NCI-H1092 (cell line): ENCODE measurements at places on chromosomes 6 and 20.

GRCh38 chr20:14599613-14600012 is 262.2 kb upstream of the FLRT3 start:
- no peak for DNase-seq

DNA sequence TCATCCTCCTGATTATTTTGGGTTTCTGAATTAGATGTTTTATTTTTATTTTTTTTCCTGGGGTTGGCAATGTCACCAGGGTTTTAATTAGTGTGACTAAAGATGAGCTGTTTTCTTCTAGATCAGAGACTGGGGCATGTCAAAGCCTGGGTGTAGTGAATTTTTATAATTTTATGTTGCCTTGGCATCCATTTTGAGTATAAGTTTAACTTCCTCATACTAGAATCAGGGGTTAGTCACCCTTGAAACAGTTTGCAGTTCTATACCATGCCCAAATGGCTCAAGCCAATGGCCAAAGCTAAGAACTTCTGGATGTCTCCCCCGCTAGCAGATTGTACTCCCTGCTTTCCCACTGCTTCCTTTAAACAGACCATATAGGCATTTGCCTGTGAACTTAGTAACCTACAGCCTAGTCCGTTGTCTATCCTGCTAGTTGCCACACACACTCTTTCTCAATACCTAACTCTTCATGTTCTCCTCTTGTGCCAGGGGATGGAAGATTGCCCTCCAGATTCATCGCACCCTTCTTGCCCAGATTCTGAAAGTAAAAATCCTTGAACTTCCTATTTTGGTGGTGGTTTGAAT is 54.5 kb downstream of the KIAA0408 start:
- DNase-seq = no peak

DNA sequence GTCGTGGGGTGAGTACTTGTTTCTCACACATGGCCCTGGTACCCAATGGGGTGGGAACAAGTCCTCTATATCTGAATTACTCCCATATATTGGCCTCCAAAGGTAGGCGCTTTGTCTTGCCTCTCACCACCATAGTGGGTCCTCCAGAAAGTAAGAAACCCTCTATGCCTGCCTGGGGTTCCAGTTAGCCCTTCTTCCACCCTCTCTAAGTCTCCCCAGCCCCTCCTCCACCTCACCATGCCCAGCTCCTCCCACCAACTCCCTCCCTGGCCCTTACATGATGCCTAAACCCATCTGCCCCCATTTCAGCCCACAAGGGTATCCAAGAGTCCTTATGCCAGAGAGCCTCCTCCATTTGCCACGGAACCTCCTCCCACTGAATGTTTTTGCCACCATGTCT is 884 bp downstream of the TSPO2 start:
- DNase-seq = no peak

DNA sequence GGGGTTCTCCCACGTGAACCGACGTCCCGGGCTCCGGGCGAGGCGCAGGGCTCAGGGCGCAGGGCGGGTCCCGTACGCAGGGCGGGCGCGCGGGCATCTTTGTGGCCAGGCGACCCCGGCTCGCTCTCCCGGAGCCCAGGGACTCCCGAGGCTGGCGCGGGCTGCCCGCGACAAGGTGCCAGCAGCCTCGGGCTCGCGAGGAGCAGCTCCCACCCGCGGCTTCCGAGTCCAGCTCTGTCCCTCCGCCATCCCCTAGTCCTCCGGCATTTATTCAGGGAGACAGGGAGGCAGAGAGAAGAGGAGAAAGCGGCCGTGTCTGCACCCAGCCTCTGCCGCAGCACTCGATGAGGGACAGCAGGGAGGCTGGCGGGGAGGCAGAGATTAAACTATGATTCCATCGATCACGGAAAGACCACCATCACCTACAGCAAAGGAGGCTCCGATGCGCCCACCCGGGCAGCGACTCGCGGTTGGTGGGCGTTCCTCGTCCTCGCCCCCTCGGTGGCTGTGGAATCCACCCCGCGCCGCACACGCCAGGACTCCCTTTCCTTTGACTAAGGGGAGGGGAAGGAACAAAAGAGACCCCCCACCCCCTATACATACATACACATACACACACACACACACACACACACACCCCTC is 1.1 kb downstream of the RGS17 start:
- no peak for DNase-seq

GRCh38 chr20:18011951-18012645 is 43.3 kb downstream of the MGME1 start:
- DNase-seq = no peak

- DNase-seq = peak; percentile 1
Observed at GRCh38 chr6:104526376-104526775, 333.3 kb downstream of the HACE1 start.

DNA sequence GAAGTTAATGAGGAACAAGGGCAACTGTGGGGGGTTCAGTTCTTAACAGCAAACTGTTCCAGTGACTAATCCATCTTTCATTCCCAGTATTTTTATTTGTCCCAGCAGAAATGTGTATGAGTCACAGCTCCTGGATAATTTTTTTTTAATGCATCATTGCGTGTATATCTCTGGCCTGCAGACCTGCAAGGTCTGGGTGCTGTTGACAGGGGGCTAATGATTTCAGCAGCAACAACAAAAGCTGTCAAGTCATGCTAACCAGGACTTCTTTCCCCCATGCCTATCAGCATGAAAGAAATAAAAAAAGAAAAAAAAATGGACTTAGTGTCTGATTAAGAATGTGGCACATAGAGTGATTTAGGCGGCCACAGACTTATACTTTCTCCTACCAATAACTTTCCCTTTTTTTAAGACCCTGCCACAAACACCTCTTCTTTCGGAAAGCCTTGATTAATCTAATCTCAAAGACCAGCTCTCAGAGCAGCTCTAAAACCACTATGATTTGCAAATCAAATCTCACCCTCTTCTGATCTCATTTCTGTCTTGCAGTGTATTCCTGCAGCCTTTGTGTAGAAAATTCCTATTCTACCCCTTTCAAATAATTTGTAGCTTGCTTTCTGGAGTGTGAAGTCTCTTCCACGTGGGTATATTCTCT is 14.2 kb upstream of the PREX1 start:
- DNase-seq = no peak

GRCh38 chr20:63702036-63702665 is 5.6 kb downstream of the ARFRP1 start:
- no peak for DNase-seq

DNA sequence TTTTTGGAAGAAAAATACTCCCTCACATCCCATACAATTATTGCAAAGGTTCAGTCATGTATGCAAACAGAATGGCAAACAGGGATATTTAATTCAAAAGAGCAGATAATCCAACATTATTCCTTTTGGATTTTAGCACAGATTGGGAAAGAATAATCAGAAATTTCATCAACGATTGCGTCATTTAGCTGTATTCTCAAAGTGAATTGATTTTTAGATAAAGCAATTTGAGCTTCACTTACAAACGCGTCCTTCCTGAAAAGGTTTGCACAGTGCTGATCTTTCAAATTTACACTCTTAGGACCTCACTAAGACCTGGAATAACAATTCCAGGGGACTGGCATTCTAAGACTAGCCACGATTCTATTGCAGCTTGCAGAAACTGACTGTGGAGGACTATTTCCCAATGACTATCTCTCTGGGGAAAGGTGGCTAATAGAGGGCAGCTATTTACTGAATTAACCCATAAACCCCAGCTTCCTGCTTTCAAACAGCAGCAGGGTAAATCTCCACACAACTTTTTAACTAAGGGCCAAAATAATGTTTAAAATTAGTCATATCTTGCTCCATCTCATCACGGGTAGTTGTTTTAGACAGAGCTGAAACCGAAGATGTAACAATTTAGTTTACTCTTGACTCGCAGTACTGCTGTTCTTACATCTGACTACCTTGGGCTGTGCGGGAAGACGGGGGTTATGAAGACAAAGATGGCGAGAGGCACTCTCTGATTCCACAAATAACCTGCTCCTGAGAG is 131.2 kb upstream of the FAM184A start:
- no peak for DNase-seq

DNA sequence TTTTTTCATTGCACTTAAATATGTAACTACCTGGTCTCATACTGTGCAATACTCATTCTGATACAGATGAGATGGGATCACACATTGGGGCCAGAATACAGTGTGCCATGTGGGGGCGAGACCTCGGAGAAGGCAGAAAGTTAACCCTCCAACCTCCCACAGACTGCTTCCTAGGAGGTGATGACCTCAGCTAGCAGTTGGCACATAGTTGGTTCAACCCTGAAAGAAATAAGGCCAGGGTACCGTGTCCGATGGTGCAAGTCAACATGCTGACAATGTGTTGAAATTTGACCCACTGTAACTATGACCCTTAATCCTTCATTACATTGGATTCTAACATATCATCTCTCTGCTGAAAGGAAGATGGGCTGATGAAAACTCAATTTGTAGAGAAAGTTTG is 61.9 kb downstream of the GJA10 start:
- DNase-seq = no peak

DNA sequence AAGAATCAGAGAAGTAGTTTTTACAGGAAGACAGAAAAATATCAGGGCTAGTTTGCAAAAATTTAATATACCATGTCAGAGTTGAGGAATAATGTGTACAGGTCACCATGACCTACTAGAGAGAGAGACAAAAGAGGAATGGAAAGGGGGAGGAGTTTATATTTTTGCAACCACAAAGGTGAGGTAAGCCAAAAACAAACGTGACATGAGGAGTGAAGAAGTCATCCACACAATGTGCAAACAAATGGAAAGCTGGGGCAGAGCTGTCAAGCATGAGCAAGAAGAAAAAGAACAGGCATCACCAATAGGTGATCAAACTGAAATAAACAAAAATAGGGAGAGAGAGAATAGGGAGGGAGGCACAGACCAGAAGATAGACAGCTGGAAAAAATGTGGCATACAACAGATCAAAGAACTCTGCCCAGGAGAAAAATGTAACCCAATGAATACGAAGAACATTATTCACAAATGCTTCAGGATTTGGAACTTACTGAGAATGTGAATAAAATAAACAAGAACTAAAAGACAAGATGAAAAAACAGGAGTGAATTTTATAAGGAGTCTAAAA is 15.5 kb downstream of the RARS2 start:
- DNase-seq = no peak

GRCh38 chr6:108580646-108581045 is 19.9 kb downstream of the FOXO3 start:
- no peak for DNase-seq

- DNase-seq = no peak
Observed at GRCh38 chr6:658244-658643, 1.3 kb upstream of the HUS1B start.

- no peak for DNase-seq
Observed at GRCh38 chr6:159427771-159428170, 258.6 kb downstream of the FNDC1 start.

DNA sequence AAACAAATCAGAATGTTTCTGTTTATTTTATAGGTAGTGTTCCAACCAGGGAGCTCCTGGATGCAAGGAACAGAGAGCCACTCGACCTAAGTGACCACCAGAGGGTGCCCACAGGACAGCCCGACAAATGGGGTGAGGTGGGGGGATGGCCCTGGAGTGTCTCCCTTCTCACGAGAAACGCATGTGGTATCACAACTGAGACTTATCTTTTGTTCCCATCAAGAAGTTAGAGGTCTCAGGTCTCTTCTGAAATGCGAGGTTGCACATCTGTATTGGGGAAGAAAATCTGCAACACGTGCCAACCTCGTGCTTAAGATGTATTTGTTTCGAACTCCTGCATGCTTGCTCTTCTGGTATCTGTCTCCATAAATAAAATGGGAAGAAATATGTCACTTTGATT is 104.0 kb downstream of the ISM1 start:
- DNase-seq = no peak

GRCh38 chr6:53585208-53585900 is 40.5 kb upstream of the GCLC start:
- no peak for DNase-seq

DNA sequence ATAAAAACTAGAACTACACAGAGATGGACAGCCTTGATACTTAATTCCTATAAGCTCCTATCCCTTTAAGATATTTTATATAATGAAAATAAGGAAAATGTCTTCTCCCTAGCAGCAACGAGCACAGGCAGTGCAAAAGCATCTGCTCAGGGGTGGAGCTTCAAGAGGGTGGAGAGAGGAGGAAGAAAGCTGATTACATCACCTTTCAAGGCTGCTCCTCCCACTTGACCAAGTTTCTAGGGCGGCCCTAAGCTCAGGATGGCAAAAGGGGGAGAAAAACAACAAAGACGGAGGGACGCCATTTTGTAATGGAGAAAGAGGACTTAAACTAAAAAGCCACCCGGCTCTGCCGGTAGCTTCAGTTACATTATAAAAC is 2.2 kb downstream of the PPP1R10 start:
- DNase-seq = peak; percentile 71

DNA sequence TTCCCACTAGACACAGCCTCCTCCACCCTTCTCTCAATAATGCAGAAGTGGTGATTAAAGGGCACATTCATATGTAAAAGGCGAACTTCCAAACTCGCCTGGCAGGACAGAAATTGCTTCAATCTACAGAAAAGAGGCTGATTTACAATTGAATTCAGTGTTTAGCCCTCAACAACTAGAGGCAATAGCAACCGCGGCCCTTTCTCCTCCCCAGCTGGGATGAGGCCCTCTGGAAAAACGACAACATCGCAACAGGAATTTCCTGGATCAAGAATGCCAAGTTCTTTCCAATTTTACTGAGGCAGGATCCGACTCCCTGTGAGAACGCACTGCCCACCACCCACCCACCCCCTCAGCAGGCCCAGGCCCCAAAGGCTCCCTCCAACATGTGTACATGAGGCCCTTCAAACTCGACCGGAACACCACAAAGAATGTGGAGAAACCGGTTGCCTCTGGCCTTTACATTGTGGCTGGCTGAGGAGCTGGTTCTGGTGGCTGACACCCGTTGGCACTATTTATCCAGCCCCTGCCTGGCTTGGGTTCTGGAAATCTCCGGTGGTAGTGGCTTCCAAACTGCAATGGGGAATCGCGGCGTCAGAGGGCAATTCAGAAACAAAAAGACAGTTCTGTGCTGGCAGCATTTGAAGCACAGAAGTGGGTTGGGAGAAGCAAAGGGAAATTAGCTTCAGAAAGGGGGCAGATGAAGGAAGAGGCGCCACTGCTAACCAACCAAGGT is 36.8 kb downstream of the ZMYND8 start:
- DNase-seq = peak; percentile 15

GRCh38 chr20:37383229-37383989 is 37.5 kb downstream of the SRC start:
- DNase-seq = no peak

- DNase-seq = no peak
Observed at GRCh38 chr6:149831308-149831820, 32.8 kb downstream of the LRP11 start.

DNA sequence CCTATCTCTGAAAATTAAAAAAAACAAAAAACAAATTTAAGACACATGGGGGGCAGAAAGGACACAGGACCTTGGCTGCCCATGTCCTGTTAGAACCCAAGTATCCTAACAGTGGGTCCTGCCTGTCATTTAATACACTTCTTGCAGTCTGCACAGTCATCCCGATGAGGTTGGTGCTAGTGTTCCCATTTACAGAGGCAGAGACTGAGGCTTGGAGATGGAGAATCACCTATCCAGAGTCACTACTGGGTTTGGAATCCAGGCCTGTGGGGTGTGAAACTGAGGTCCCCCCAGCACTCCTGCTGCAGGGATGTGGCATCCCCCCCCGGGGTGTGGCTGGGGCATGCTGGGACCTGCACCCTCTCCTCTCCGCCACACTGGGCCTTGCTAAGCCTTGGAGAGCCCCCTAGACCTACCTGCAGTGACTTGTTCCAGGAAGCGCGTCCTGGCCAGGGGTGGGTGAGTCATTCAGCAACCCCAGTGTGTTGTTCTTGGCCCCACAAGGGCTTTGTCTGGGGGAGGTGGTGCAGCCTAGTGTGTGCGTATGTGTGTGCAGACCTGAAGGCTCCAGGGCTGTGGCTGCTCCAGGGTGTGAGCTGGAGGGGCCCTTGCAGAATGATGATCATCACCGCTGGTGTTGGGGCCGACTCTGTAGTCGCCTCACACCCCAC is 49.7 kb downstream of the BCAS4 start:
- no peak for DNase-seq
